NCI-H345 (cell line): ENCODE measurements at places on chromosomes 13 and 19.

DNA sequence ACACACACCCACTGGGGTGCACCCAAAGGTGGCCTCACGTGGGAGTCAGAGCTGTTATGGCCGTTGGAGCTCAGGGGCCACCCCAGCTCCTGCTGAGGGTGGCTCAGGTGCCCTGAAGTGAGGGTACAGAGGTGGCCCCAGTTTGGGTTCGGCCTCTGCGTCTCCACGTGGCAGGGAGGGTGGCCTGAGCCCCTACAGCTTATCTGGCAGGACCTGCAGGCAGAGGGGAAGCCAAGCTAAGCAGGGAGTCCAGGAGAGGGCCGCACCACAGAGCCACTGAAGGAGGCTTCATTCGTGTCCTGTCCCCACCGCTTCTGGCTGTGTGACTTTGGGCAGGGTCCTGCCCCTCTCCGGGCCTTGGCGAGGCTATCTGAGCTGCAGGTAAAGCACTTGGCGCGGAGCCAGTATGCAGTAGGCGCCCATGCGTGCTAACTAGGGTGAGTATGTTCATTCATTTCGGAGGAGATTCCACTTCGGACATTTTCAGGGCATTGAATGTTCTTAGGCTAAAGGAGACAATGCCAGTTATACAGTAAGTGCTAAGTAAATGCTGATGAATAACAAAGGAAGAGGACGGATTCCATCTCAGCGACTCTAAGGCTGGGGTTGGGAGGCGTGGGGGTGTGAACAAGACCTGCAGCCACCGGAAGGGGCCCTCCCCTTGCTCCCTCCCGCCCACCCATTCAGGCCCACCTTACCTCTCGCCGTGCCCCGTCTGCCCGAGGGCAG lies 4.9 kb downstream of the REX1BD start:
- no peak for DNase-seq

GRCh38 chr19:33468361-33469170 lies 53.0 kb downstream of the PEPD start:
- DNase-seq = no peak

DNA sequence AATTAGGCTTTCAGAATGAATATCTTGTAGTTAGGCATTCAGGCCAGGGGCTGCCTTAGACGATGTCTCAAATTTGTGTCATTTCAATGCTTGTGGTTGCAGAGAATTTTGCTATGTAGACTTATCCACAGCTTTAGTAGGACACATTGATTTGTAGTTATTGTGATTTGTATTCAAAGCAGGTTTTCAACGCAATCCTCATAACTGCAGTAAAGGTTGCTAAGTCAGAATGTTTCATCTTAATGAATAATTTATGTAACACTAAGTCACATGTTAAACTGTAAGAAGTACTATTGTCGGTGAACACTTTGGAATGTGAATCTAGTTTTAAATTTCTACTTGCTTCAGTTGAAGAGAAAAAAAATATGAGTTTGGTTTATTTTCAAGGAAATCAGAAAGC lies 1117.2 kb upstream of the SPRY2 start:
- no peak for DNase-seq

DNA sequence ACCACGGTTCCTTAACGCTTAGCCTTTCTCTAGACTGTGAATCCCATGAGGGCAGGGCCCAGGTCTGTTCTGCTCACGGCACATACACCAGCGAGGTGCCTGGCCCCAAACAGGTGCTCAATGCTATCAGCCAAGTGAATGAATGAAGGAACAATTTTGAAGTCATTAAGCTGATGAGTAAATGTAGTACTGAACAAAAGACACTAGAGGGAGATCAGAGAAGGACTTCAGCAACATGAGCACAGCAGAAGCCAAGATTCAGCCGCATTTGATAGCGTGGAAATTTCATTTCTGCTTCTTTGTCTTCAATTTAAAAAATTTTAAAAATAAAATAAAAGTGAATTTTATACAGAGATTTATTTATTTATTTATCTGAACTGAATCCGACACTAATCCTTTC lies 20.1 kb upstream of the MYO16 start:
- DNase-seq = no peak

DNA sequence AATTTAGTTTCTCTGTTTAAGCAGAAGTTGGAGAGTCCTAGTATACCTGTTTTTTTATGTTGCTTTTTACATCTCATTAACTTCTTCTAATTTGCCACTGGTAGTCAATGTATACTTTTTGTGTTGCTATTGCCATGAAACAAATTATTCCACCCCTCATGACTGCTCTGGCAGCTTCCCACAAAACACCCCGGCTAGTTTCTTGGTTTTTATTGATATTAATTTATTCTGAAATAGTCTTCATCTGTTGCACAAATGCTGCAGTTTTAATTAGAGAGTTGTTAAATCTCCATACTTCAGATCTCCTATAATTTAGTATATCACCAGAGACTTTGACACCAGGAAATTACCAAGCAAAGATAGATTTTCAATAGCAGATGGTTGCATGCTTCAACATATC lies 1159.3 kb upstream of the PRR20A start:
- DNase-seq = no peak

DNA sequence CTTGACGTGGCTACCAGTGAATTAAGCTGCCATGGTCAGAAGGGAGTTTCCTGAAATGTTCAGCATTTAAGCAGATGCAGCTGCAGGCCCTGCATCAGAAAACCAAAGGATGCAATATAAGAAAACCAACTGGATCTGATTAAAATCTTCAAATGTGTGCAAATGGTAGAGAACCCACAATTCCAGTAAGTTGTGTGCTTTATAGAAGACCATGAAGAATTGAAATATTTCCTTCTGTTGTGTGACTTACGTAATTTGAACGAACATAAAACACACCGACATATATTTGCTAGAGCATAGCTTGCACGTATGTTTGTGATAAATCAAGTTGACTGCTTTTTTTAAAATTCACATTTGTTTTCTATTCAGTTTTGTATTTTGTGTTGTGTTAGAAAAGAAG lies 191.4 kb downstream of the COL4A1 start:
- no peak for DNase-seq

- DNase-seq = no peak
These were observed 183.6 kb upstream of the EDNRB start for GRCh38 chr13:78102121-78102677.

GRCh38 chr13:43564952-43565351 lies 221.8 kb downstream of the ENOX1 start:
- DNase-seq = no peak

- DNase-seq = no peak
These were observed 3.6 kb downstream of the ZIC5 start for GRCh38 chr13:99967869-99968520.

DNA sequence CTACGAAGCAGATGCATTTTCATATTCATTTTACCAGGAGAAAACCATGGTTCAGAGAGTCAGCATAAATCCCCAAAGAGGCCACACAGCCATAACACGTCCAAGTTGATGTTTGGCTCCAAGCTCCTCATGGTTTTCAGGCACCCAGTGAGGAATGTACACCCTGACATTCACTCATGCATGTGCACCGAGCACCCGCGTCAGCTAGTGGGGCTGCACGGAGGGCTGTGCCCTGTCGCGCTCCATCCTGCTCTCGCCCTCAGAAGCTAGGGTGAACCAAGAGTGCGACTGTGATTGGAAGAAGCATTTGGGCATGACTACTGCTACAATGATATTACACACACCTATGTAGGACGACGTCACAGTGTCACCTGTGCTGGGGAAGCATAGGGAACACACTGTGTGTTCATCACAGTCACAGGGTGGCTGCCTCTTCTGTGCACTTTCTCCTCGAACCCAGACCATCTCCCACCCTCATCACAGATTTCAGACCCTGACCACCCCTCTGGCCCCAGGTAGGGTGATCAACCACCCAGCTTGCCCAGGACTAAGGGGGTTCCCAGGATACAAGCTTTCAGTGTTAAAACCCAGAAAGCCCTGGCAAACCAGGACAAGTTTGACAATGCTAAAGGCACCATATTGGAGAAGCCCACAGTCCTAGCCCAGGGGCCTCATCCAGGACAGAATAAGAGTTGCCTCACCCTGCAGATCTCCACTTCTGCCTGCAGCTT lies 148.6 kb upstream of the ZNF507 start:
- no peak for DNase-seq

DNA sequence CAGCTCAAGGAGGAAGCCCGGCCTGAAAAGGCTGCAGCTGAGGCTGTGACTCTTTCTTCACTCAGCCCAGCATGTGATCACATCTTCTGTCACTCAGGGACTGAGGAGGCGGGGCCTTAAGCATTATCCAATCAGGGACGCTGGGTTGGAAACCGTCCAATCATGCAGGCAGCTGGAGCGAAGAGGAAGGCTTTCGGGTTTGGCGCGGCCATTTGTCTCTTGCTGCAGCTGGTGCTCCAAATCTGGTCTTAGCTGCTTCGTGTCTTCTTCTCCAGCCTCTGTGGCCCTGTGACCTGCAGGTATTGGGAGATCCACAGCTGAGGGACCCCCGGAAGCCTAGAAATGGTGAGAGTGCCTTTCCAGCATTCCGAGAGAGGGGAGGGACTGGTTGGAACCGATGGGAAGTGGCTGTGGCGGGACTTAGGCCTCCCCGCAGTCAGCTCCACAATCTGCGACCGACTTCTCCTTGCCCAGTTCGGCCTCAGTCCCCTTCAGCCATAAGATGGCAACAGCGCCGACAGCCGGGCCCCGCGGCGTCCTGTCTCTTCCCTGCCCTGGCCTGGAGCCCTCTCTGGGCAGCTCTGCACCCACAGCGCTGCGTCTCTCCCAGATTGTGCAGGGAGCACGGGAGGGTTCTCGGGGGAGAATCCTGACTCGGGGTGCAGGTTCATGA lies at the start of gene ZNF90:
Gene ZNF90, plus strand, starts transcription at position 210 of the 673 bp plus-strand sequence. Its CDS starts 133 bp downstream, at position 343.
- no peak for DNase-seq
